Osteoblast (primary cell): ENCODE measurements at places on chromosomes 5 and 9. TPM values are rescaled to one million over a fixed set of nuclear protein-coding genes. Genes with fewer than 3 reads are reported as not detected.

GRCh38 chr5:154244476-154244875, 53.9 kb downstream of the GALNT10 start:
- DNase-seq = no peak

GRCh38 chr5:40400245-40400644, 279.5 kb upstream of the PTGER4 start:
- DNase-seq = no peak

GRCh38 chr9:19663570-19663969, 125.3 kb downstream of the SLC24A2 start:
- DNase-seq = no peak

GRCh38 chr5:19240170-19240569, 747.8 kb downstream of the CDH18 start:
- DNase-seq = no peak

GRCh38 chr9:86282979-86283535, 719 bp upstream of the ISCA1 start:
- DNase-seq = peak; percentile 94

DNA sequence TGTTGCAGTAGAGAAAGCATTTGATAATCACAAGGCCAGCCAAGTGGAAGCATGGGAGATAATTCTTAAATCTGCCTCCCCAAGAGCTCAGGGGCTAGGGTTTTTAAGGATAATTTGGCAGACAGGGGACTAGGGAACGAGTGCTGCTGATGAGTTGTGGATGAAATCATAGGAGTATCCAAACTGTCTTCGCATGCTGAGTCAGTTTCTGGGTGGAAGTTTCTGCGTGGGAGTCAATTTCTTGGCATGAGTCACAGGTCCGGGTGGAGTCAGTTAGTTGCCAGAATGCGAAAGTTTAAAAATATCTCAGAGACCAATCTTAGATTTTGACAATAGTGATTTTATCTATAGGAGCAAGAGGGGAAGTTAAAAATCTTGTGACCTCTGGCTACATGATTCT, 112.6 kb downstream of the TMC1 start:
- DNase-seq = peak; percentile 93

GRCh38 chr9:16726718-16727451, 143.6 kb downstream of the BNC2 start:
- DNase-seq = peak; percentile 92

DNA sequence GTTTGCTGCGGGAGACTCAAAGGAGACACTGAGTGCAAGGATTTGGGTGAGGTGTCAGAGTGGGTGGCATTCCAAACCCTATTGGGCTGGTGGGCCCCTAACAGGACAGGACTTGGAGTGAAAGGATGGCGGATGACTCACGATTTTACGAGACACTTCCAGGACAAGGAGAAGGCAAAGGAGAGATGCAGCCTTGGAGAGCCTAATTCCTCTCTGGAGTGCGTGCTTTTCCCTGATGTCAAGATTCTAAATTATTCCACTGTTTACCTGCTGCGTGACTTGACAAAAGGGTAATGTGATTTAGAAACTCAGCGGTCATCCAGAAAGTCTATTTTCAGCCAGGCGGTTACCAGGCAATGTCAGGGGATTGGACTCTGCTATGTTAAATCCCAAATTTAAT, 41.6 kb upstream of the CD180 start:
- no peak for DNase-seq

GRCh38 chr9:35318741-35319140, 156.9 kb downstream of the UNC13B start:
- DNase-seq = no peak

- no peak for DNase-seq
Measured at GRCh38 chr5:180486636-180487149, 7.5 kb upstream of the CNOT6 start.

DNA sequence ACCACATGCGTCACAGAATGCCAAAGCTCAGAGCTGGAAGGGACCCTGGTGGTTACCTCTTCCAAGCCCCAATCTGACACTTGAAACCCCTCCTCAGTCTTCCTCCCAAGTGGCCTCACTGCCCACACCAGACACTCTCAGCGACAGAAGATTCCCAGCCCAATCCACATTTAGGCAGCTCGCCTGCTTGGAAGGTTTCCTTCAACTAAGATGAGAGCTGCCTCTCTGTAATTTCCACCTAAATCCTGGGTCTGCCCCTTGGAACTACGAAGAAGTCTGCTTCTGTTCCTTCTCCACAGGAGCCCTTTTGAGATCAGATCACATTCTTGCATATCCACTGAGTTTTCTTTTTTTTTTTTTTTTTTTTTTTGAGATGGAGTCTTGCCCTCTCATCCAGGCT, 83.7 kb downstream of the PAX5 start:
- no peak for DNase-seq

GRCh38 chr9:133786371-133786753, 48.2 kb upstream of the SARDH start:
- DNase-seq = no peak

- DNase-seq = no peak
Measured at GRCh38 chr5:150573216-150573615, 65.3 kb downstream of the NDST1 start.

DNA sequence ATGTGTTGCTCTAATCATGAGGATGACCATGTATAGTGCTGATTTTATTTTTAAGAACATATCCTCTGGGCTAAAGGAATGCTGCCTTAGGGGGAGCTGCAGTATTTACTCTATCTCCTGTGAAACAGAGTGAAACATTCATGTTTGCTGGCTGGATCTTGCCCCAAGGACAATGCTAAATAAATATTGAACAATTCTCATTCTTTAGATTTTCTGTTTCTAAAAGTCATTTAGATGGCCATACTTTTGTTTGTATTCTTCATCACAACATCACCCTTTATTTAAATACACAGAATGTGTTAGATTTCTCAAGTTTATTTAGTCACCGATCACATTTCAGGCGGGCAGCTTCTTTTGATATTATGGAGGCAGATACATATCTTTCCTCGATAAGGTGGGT, 103.3 kb downstream of the ARHGEF28 start:
- no peak for DNase-seq

GRCh38 chr5:172322028-172322965, 38.7 kb upstream of the UBTD2 start:
- no peak for DNase-seq

DNA sequence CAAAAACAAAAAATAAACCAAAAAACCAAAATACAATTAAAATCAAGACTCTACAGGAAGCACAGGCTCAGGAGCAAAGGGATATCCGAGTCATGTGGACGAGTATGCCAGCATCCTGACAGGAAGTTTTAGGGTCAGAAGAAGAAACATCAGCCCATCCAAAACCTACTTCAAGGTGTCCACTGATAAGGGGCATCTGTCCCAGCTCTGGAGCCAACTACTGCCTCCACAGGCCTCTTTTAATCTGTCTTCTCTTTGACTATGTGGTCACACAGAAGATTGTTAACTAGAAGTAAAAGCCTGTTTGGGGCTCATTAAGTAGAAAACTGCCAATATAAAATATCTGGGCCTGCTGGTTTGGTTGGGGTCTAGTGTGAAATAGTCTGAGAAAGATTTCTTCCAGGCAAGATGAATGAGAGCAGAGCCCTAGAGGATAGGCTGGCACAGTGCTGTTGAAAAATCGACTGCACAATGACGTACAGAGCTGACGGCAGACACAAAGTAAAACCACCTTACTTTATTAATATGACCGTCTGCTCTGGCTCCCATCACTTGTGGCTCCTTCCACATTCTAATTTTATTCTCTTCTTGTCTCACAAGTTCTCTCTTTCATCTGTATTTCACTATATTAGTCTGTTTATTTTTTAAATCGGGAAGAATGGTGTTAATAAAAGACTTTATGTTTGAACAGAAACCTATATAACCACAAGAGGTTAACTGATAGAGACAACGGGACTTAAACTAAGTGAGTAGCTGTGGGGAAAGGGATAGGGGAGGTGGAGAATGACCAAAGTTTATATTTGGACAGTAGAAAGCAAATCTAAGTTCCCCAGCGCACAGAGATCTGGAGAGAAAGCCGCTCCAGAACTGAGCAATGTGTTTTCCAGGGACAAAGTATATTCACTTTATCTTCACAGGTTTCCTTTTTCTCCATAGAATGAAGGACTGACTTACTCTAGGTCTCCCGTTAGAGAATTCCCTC, 22.9 kb upstream of the MSH3 start:
- DNase-seq = no peak

GRCh38 chr5:148113243-148113642, 49.5 kb downstream of the SPINK5 start:
- DNase-seq = no peak

- DNase-seq = peak; percentile 75
Measured at GRCh38 chr9:630817-631216, 210.7 kb upstream of the DMRT1 start.

GRCh38 chr9:136051837-136052471, 43.1 kb downstream of the NACC2 start:
- peak; percentile 99 for DNase-seq

DNA sequence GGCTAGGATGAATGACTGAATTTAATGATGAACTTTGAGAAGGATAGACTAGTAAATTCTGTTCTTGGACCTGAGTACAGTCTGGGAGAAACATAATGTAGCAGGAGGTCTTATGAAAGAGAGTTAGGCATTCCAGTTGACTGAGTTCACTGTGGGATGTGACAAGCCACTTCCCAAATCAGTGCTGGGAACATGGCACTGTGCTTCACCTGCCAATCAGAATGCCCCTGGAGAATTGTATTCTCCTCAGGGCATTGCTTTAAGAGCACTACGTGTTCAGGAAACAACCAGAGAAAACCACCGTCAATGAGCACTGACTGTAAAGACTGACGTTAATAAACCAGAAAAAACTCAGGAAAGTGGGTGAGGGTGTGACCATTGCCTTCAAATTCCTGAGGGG, 1.2 kb downstream of the CCDC107 start:
- DNase-seq = no peak

- DNase-seq = no peak
Measured at GRCh38 chr5:114581136-114581535, 219.3 kb downstream of the KCNN2 start.

GRCh38 chr5:140130949-140131733, 5.4 kb downstream of the IGIP start:
- no peak for DNase-seq

DNA sequence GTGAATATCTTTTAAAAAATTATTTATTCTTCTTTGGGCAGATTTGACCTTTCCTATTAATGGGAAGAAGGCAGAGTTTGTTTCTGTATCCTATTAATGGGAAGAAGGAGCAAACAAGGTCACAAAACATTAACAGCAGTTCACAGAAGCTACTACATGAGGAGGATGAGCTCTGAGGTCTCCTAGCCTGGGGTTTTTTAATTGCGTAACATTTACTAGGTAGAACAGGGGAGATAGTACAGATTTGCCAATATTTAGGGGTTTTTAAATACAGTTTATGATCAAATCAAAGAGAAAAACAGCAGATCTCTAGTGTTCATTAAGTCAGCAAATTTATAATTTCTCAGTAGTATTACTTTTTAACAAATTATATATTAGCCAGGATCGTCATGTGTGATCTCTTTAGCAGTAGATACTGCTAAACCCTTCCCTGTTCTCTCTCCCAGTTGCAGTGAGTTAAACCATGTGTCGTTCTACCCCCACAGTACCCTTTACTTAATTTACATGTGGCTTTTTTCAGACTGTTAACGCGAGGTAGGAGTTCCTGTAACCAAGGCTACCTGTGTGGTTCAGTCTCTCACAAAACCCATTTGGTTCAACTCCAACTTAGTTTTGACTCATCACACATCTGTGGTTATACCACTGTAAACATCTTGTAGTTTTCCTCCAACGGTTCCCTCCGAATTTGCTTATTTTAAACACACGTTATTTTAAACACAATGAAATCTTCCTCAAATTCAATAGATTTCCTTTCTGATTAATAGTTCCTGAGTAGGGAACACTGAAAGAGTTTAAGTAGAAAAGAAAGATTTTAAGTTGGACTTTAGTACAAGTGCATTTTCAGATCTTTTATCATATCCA, 13.3 kb downstream of the SLC25A46 start:
- no peak for DNase-seq

DNA sequence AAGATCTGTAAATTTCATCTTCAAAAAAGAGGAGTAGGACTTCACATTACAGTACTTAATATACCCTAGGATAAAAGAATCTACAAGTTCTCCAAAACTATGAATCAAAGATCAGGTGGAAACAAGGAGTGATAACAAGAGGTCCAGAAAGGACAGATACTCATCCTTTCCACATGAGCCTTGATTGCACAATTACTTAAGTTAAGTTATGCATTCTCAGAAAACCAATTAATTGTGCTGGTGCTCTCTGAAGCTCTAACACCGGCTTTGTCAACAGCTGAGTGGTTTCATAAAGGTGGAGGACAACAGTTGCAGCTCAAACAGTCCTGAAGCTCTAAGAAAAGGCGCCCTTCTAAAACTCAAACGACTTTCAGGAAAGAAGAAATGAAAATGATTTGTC, 251.9 kb downstream of the BNC2 start:
- no peak for DNase-seq

DNA sequence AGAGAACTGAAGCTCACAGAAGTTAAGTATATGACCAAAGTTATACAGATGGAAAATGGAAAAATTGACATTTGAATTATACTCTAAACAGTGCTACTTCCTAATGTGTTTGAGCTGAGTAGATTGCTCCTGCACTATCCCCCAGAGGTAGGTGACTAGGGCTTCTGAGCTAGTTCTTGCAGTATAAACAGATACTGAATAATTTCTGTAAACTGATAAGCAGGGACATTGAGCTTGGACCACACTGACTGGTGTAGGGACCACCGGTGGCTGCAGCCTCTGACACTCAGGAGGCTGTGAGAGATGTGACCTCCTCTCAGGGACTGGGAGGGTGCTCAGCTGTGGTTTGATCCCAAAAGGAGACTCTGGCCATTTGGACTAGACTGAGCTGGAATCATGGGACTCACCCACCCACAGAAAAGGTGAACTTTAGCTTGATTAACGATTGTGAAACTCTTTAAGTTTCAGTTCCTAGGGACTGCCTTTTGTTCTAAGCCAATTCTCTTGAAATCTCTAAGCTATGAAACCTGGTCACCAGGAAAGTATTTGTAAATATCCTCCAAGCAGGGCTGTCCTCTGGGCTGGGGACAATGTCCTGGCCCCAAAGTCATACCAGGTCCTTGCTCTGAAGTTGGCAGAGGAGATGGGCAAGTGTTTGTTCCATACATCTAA, 291.5 kb downstream of the SEC61B start:
- DNase-seq = peak; percentile 18

- DNase-seq = no peak
Measured at GRCh38 chr5:133363807-133364587, 248.3 kb downstream of the FSTL4 start.

GRCh38 chr9:35756275-35757225, 2.5 kb upstream of the MSMP start:
- no peak for DNase-seq

GRCh38 chr5:16886793-16887345, 49.2 kb downstream of the MYO10 start:
- DNase-seq = no peak

Gene GRXCR2
- not detected in 2 replicates for total RNA-seq

Gene CMBL
- 9.0 and 13.8 TPM in 2 replicates for total RNA-seq

Gene CEP72
- total RNA-seq = 2.7 and 3.3 TPM in 2 replicates

Gene RPL35
- total RNA-seq = 1,644 and 1,645 TPM in 2 replicates

Gene GGTA1
- total RNA-seq = not detected in 2 replicates

Gene FGF10
- total RNA-seq = 1.4 and 1.8 TPM in 2 replicates

Gene MPDZ
- total RNA-seq = 58.3 and 66.6 TPM in 2 replicates

Gene ANKRD31
- total RNA-seq = 0.29 and 0.36 TPM in 2 replicates

Gene SNX18
- 69.0 and 86.5 TPM in 2 replicates for total RNA-seq

Gene SOX30
- under 0.01 TPM in 2 replicates for total RNA-seq

Gene OR1L6
- not detected in 2 replicates for total RNA-seq
